ENCODE measurements at places on chromosomes 11 and 22.

- DNase-seq: peak; percentile 40
Observed at GRCh38 chr11:2990617-2991451, 1.3 kb downstream of the NAP1L4 start.

GRCh38 chr11:68345776-68346461 lies 33.5 kb downstream of the LRP5 start:
- no peak for DNase-seq

DNA sequence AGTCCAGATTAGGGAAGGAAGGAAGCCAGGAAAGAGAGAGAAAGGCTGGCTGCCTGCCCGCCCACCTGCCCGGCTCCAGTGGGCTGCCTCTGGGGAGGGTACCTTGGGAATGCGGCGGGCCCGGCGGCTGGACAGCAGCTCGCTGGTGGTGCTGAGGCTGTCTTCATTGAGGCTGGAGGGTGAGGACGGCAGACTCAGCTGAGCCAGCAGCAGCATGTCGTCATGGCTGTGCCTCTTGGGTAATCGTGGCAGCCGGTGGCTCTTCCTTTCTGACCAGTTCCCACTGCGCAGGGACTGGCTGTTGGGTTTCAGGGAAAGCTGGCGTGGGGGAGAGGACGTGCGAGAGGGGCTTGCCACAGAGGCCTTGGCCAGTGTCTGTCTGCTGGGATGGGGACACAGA lies 32.9 kb downstream of the RPL27A start:
- DNase-seq: no peak

GRCh38 chr11:75292943-75293342 lies 52.4 kb downstream of the TPBGL start:
- no peak for DNase-seq

GRCh38 chr11:73521621-73522020 lies 76.3 kb downstream of the FAM168A start:
- no peak for DNase-seq

DNA sequence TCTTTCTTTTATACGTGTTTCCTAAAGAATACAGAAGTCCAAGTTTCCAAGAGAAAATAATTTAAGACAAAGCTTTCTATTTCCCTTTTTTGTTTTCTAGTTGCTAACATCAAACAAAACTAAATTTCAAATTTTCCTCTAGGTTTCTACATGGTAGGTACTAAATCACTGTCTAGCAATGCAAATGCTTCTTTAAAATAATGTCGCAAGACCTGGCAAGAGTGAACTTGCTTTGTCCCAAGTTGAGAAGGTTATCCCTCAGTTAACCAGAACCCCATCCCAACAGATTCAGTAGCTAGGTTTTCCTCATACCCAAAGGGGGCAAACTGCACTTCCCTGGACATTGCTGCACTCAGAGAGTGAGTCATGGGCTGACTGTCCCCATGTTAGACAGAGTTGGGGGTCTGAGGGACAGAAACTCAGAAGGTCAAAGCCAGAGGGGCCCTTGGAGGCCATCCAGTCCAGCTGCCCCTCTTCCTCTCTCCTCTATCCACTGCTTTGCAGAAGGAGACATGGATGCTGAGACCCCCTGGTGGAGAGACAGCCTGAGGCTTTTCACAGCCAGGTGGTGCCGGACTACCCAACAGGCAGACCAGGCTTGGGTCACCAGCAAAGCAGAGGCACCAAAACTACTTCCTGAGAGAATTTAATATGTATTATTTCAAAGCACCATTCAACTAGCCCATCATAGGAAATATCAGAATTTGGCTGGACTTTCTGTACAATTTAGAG lies 23.1 kb downstream of the OR2AT4 start:
- no peak for DNase-seq

- DNase-seq: no peak
Observed at GRCh38 chr11:95442531-95443050, 211.6 kb upstream of the SESN3 start.

DNA sequence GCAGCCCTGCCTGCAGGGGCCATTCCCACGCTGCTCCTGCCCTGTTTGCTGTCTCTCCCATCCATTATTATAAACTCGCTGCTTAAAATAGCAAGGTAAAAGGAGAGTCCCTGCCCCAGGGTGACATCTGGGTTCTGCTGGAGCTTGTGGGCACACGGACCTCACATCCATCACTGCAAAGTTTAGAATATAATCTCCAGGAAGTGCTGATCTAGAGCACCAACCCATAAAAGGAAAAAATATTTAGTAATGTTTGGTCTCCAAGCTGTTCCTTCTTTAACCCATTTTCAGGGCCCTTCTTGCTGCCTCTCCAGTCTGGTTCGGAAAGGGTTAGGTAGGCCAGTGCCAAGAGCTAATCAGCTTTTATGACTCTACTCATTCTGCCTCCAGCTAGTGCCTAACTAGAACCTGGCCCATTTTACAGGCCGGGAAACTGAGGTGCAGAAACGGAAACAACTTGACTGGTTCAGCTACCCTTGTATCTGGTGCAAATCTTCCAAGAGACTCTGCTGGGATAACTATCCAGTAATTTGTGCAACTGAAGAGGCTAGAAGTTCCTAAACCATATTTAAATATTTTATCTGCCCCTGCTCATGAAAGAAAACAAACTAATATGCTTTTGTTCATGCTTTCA lies 37.5 kb downstream of the IRAG1 start:
- DNase-seq: no peak

DNA sequence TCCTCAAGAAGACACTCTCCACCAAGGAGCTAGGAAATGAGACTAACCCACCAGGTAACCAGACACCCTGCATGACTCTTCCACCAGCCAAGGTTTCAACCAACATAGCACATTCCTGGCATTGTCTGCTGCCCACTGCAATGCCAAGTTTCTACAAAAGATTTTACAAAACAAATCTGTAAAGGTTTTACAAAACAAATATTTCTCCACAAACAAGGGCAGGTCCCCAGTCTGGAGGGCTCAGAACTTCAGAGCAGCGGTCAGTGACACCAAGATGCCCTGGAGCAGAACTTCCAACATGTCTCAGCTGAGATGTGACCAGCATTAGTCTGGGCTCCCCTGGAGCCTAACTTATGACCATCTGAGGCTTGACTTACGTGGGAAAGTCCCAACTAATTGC lies 14.0 kb downstream of the GALNT18 start:
- no peak for DNase-seq

DNA sequence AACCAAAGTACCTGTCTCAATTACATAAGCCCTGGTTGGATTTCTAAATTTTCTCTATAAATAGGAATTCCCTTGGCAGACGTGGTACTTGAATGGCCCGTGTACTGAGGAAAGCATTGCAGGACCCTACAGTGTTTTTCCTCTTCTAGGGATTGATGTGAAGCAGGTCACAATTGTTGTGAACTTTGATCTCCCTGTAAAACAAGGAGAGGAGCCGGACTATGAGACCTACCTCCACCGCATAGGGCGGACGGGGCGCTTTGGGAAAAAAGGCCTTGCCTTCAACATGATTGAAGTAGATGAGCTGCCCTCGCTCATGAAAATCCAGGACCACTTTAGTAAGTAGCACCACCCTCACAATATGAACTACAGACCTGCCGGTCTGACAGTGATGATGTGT lies 16.7 kb downstream of the DDX25 start:
- no peak for DNase-seq

- no peak for DNase-seq
Observed at GRCh38 chr11:126636911-126637794, 281.7 kb downstream of the ST3GAL4 start.

GRCh38 chr22:17423616-17424015 lies 54.4 kb downstream of the CECR2 start:
- DNase-seq: no peak

- DNase-seq: no peak
Observed at GRCh38 chr11:75069473-75069872, 27.2 kb downstream of the OR2AT4 start.

GRCh38 chr11:96204366-96204659 lies 138.7 kb downstream of the MAML2 start:
- DNase-seq: no peak

DNA sequence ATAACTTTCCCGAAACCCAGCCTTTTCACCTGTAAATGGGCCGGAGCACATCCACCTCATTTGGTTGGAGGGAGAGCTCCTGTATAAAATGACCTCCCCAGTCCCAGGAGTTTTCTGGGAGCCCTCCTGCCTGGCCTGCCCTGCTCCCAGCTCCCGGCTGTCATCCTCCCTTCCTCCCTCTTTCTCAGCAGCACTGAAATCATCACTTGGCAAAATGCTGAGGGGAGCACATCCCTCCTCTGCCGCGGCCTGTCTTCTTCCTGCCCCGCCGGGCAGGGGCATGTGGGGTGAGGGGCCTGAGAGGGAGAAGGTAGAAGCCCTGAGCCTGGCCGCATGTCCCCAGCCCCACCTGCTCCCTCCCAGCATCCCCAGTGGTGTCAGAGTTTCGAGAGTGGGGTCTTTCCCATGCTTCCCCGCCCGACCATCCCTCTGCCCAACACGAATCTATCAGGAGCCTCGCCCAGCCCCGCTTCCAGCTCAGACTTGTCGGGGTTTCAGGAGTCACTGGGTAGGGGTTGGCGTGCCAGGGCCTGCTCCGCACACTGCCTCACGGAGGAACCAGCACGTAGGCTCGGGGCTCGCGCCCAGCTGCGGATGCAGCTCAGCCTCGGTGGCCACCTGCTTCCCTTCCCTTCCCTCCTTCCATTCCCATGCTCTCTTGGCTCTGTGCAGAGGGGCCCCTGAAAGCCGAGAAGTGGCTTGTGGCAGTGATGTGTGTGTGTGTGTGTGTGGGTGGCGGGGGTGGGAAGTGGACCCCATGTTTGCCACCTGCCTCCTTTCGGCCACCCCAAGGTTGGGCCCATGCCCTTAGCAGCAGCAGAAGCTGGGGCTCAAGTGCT lies 37.1 kb downstream of the NECTIN1 start:
- no peak for DNase-seq

DNA sequence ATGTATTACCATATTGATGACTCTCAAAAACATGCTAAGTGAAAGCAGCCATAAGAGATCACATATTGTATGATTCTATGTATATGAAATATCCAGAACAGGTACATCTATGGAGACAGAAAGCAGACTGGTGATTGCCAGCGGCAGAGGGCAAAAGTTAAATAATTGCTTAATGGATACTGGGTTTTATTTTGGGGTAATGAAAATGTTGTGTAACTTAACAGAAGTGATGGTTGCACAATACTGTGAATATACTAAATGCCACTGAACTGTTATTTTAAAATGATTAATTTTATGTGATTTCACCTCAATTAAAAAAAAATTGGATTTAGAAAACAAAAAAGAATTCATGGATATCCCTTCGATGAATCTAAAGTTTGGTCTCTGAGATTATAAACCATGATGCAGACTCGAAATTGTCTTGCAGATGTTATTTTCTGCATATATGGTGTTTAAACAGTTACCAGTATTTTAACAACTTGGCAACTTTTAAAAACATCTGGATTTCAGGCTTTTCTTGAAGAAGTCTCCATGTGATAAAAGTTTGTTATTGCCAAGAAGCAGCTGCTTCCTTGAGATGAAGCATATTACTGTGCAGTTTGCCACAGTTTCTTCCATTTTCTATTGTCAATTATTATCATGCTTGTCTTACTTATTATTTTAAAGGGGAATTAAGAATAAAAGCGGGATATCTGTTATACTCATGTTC lies 38.1 kb downstream of the LARGE2 start:
- DNase-seq: no peak

DNA sequence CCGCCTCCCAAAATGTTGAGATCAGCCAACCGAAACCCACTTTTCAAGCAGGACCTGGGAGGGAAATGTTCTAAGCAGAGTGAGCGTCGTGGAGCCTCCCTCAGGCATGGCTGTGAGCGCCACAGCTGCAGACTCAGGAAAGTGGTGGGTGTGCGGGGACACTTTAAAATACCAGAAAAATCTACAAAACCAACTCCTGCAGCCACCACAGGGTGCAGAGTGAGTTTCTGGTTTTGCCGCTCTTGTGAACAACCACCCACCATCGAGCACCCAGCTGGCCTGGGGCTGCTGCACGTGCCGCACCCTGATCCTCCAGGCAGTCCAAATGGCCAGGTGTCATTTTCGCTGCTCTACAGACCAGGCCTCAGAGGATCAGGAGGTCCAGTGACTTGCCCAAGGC lies 46.9 kb downstream of the CELSR1 start:
- DNase-seq: no peak

- no peak for DNase-seq
Observed at GRCh38 chr11:25958045-25958444, 373.9 kb upstream of the ANO3 start.

All from CD4-positive, alpha-beta T cell treated with Interleukin-12 subunit alpha and Interleukin-12 subunit beta, for 1 hour (primary cell).